ENCODE measurements at places on chromosomes 4 and X. TPM values are rescaled to one million over a fixed set of nuclear protein-coding genes. Genes with fewer than 3 reads are reported as not detected.

DNA sequence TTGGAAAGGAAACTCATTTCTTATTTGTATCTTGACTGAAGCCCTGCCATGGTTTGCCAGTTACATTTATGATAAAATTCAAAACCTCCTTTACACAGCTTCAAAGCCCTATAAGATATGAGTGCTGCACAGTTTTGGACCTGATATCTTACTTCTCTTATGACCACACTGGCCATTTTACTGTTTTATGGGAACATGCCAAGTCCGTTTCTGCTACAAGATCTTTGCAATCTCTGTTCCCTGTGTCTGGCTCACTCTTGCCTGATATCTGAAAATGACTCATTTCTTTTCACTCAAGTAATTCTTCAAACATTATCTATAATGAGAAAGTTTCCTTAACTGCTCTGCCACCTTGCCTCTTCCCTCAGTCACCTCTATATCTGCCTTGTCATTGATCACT lies 247.3 kb downstream of the SPOCK3 start:
- H3K27ac ChIP-seq: no peak overlapping the region
- H3K27me3 ChIP-seq: no peaks in the 10 kb centered on the region
- no peak for DNase-seq
- H3K4me1 ChIP-seq: no peaks in the 10 kb centered on the region

DNA sequence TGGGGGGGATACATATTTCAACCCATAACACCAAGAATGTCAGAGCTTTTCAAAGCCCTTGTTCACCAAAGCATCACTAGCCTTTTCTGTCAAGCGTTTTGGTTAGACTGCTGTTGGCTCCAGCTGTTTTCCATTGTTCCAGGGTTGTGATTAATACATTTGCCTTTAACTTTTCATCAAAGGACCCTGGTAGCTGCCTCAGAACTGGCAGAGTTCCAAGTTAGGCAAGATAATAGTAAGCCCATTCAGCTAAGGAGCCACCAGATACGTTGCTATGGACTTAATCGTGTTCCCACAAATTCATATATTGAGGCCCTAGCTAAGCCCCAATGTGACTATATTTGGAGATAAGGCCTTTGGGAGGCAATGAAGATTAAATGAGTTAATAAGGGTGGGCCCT lies 37.1 kb downstream of the ENOPH1 start:
- H3K27me3 ChIP-seq: no peaks in the 10 kb centered on the region
- peaks cover 13% of the 10 kb centered on the region for H3K36me3 ChIP-seq
- H3K4me1 ChIP-seq: no peaks in the 10 kb centered on the region
- H3K4me3 ChIP-seq: no peak overlapping the region
- no peak for DNase-seq
- H3K27ac ChIP-seq: no peak overlapping the region

DNA sequence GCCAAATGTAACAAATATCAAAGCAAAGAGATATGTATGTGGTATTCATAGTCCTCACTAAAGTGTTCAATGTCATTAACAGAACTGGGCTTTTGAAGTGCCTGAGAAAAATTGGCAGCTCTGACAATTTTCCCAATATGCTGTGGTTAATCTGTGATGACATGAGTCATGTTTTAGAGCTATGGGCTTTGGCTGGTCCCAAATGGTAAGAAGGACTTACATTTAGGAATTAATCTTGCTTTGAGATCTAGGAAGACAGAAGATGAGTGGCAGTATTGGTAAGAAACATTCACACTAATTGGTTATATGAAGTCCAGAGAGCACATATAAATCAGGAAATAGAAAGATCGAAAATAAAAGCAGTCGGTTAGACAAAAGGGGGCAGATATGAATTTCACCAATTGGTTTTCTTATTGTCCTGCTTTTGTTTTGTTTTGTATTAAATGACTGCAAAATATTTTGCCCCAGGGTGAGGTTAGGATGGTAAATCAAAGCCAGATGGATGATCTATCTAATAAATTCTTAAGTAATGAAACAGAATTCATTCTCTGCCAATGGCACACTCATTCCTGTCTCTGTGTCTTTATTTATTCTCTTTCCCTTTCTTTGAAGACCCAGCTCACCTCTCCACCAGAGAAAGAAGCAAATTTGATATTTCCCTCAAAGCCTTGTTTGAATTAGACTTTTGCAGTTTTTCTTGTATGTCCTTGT lies 993.1 kb downstream of the RPA4 start:
- no peak overlapping the region for H3K4me3 ChIP-seq
- DNase-seq: no peak
- H3K27ac ChIP-seq: no peak overlapping the region
- H3K36me3 ChIP-seq: no peaks in the 10 kb centered on the region

DNA sequence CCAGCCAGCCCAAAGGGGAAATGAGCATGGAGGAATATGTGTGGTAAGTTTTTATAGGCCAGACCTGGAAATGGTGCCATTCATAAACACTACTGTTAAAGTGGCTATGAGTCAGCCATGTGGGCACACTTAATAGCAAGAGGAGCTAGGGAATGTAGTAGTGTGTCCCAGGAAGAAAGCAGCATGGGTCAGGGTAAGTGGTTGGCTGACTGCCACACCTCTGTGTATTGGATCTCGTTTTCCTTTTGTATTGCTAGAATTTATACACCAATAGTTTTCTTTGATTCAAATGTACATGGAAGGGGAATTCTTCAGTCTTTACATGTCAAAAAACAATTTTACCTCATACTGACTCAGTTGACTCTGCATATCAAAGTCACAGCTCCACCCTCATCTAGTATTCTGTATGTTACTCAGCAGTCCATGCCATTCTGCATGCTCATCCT lies 22.9 kb upstream of the SGMS2 start:
- no peak for DNase-seq
- no peaks in the 10 kb centered on the region for H3K4me1 ChIP-seq
- H3K36me3 ChIP-seq: no peaks in the 10 kb centered on the region
- H3K4me3 ChIP-seq: no peak overlapping the region

- H3K4me1 ChIP-seq: peaks cover 3% of the 10 kb centered on the region
- H3K27me3 ChIP-seq: no peaks in the 10 kb centered on the region
- no peaks in the 10 kb centered on the region for H3K36me3 ChIP-seq
- H3K4me3 ChIP-seq: no peak overlapping the region
- no peak for DNase-seq
Measured at GRCh38 chr4:87835197-87835596, 2.4 kb downstream of the MEPE start.

- H3K4me3 ChIP-seq: no peak overlapping the region
- no peak overlapping the region for H3K27ac ChIP-seq
- H3K36me3 ChIP-seq: no peaks in the 10 kb centered on the region
- H3K27me3 ChIP-seq: no peaks in the 10 kb centered on the region
Measured at GRCh38 chrX:675279-675954, 44.8 kb downstream of the SHOX start.

DNA sequence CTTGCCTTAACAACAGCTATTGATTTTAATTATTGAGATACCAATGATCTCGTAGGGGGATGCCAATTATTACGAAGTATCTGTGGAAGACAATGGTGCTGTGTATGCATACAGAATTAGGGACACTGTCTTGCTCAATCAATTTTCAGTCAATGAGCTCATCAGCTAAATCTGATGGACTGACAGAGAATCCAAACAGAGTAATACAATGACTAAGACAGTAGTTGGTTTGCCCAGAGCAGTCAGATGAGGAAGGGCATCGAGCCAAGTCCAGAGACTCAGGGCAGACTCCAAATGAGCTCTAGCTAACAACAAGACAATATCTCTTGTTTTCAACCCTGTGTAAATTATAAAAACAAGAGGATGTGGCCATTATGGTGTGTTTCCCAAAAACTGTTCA lies 14.7 kb upstream of the GSX2 start:
- no peak overlapping the region for H3K27ac ChIP-seq
- H3K4me3 ChIP-seq: no peak overlapping the region
- no peaks in the 10 kb centered on the region for H3K36me3 ChIP-seq
- peaks cover 4% of the 10 kb centered on the region for H3K27me3 ChIP-seq
- no peak for DNase-seq
- no peaks in the 10 kb centered on the region for H3K4me1 ChIP-seq

DNA sequence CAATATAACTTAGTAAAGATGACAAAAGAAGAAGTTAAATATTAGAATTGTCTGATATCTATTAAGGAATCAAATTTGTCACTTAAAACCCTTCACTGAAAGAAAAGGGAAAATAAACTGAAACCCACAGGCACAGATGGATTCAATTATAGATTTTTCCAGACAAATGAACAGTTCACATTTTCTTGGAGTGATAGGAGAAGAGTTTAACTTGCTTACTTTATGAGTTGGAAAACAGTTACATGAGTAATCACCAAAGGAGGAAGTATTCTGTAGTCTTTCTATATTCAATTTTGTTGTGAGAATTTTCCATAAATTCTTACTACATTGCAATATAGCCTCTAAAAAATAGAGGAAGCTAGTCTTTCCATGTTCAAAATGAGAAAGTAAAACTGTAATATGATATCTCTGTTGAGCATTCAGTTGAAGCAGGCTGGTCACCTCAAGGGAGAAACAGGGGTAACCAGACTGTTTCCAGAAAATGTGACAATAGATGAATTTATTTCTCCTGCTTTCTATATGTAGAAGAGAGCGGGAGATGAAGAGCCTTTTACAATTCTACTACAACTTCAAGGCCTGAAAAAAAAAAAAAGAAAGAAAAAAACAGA lies 330.3 kb upstream of the EPHA5 start:
- H3K27ac ChIP-seq: no peak overlapping the region
- no peak for DNase-seq
- no peaks in the 10 kb centered on the region for H3K4me1 ChIP-seq

- no peak overlapping the region for H3K4me3 ChIP-seq
- H3K27me3 ChIP-seq: no peaks in the 10 kb centered on the region
- H3K36me3 ChIP-seq: no peaks in the 10 kb centered on the region
Measured at GRCh38 chr4:100981447-100982204, 365.7 kb downstream of the PPP3CA start.

DNA sequence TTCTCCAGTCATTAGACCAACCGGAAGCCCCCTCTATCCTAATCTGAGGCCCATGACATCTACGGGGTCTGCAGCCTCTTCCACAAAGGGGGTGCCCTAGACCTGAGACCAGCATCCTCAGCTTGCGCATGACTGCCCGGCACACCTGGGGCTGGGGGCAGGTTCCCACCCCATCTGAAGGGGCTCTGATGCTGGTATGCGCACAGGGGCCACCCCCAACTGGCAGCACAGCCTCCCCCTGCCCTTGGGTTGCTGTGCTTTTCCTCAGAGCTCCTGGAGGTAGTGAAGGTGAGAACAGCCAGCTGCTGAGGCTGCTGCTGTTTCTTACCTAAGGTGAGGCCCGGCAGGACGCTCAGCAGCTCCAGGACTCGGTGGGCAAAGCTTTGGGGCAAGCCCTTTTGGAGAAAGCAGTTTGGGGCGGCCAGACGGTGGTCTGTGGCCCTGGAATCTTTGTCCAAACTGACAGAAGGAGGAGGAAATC lies 18.9 kb upstream of the CPLX1 start:
- no peak for DNase-seq
- no peaks in the 10 kb centered on the region for H3K4me1 ChIP-seq

DNA sequence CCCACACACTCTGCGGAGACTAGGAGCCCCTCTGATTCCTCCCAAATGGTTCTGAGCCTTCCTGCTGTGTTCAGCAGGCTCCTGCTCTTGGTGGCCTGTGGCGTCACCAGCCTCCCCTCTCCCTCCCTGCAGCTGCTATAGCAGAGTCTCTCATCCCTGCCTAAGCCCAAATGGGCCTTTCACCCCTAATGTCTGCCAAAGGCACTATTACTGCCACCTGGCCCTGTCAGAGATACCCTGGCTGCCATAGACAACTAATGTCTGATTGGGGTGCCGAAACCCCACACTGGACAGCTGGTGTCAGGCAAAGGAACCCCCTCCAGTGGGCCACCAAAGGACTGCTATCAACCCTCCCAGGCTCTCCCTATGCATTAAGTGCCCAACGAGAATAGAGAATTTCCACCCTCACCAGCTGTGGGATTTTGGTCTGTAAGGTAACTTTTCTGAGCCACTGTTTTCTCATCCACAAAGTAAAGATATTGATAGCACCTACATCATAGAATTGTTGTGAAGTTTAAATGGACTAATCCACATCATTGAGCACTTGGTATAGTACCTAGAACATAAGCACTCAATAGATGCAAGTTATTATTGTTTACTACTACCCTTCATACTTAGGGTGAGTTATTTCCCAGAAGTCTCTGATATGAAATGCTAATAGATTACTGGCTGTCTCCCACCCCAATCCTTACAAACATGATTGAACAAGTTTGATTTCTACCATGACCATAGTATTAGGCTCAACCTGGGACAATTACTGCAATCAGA lies 421.3 kb downstream of the MID1IP1 start:
- H3K4me3 ChIP-seq: no peak overlapping the region
- DNase-seq: no peak
- H3K4me1 ChIP-seq: no peaks in the 10 kb centered on the region
- no peaks in the 10 kb centered on the region for H3K27me3 ChIP-seq

RIPPLY1 gene
- total RNA-seq: not detected

TMEM154 gene
- 1.5 TPM for total RNA-seq

STPG2 gene
- total RNA-seq: not detected

MAML3 gene
- 5.6 TPM for total RNA-seq
